Ascending aorta (tissue), 2 donors: ENCODE measurements at places on chromosomes 4 and X.

- DNase-seq, result no peak
These were observed 249.1 kb downstream of the DCLK2 start for GRCh38 chr4:150327262-150327780.

GRCh38 chr4:113760094-113760794, 1.3 kb downstream of the CAMK2D start:
- peak; percentile 69 for DNase-seq

DNA sequence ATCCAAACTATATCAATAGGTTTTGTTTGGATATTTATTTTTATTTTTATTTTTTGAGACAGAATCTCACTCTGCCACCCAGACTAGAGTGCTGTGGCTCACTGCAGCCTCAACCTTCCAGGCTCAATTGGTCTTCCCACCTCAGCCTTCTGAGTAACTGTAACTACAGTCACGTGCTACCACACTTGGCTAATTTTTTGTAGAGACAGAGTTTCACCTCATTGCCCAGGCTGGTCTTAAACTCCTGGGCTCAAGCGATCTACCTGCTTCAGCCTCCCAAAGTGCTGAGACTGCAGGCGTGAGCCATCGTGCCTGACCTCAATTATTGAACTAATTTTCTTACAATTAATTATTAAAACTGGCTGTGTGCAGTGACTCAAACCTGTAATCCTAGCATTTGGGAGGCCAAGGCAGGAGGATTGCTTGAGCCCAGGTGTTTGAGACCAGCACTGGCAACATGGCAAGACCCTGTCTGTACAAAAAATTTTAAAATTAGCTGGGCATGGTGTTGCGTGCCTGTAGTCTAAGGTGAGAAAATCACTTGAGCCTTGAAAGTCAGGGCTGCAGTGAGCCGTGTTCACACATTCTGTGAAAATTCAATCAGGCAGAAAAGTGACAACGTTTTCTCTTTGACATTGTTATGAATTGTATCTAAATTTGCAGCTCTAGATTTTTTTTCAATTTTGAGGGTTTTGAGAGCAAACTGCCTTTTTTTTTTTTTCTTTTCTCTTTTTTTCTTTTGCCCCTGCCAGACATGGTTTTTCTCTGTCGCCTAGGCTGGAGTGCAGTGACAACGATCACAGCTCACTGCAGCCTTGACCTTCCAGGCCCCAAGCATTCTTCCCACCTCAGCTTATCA, 66.0 kb downstream of the UBE2K start:
- DNase-seq, result no peak

GRCh38 chr4:152064282-152064681, 303.5 kb upstream of the GATB start:
- no peak for DNase-seq

GRCh38 chr4:78293821-78294301, 236.7 kb downstream of the FRAS1 start:
- DNase-seq, result no peak

- no peak for DNase-seq
These were observed 15.1 kb downstream of the SLC2A9 start for GRCh38 chr4:10006231-10006600.

GRCh38 chr4:13527981-13528820, 16.1 kb downstream of the NKX3-2 start:
- DNase-seq, result no peak

GRCh38 chr4:132642016-132642817, 506.9 kb upstream of the PCDH10 start:
- no peak for DNase-seq

GRCh38 chr4:8602686-8603430, 10.3 kb downstream of the CPZ start:
- no peak for DNase-seq

- DNase-seq, result no peak
These were observed 87.8 kb downstream of the PLAC1 start for GRCh38 chrX:134570509-134570846.

DNA sequence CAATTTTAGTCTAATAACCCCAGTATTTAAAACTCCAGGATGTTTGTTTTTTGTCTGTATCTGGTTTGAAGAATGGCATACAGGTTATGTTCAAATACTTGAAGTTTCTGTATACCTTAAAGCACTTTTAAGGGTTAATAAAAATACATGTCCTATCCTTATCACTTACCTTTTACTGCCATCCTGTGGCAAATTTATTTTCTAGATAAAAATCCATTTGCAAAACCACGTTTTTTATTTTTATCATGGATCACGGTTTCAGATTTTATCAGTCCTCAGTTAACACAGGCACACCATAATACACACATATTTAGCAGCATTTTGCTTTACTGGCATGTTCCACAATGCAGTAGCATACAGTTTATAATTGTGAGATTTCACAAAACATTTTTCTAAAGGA, 113.3 kb upstream of the H2AZ1 start:
- DNase-seq, result no peak

- DNase-seq, result no peak
These were observed 31.3 kb downstream of the EMCN start for GRCh38 chr4:100486496-100486895.
